ENCODE measurements at places on chromosomes 5 and 9.

- no peak for DNase-seq
These were observed 36.3 kb upstream of the UBTD2 start for GRCh38 chr5:172319708-172320441.

DNA sequence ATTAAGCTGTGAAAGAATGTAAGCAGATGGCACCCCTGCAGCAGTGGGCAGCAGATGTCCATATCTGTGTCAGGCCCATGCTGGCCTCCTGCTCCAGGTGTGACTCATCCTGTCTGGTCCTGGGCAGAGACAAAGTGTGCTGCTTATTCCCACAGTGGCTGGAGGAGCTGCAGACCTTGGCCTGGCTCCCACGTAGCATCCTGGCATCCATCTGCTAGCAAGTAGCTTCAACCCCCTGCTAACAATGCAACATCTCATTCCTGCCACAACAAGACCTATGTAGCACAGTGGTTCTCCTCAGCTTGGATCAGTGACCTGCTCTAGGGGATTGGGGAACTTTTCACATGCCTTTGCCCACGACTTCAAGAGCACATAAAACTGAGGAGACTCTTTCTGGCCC is 126.4 kb upstream of the SLC12A2 start:
- DNase-seq = no peak

GRCh38 chr5:103223031-103223955 is 35.3 kb upstream of the MACIR start:
- DNase-seq = no peak

GRCh38 chr5:97355775-97356174 is 172.7 kb upstream of the RIOK2 start:
- no peak for DNase-seq

GRCh38 chr5:92944337-92944736 is 636.7 kb downstream of the NR2F1-AS1 start:
- DNase-seq = no peak

- DNase-seq = no peak
These were observed 173.7 kb downstream of the BRINP1 start for GRCh38 chr9:119195521-119195920.

DNA sequence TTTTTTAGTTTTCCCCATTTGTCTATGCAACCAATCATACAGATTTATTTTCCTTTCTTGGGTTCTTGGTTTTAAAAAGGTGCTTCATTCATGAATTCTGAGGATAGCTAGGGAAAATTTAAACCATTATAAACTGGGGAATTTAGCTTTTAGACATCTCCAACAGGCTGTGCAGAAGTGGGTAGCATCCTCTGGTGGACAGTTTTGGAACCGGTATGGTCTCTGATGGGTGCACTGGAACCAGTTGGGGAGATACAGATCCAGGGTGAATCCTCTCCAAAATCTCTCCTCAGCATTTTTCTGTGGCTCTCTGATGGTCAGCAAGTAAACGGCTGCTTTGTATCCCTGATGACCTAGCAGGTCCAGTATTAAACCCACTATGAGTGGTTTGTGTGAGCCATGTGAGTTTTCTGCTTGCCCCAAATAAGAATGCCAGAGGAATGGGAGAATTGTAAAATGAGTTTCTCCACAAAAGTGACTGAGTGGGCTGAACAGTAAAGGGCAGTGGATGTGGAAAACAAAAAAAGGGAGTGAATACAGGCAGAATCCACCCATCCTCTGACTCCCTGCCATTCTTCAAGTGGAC is 9.1 kb upstream of the DNAJC25 start:
- peak; percentile 51 for DNase-seq

All from hematopoietic multipotent progenitor cell treated with erythropoietin and hydrocortisone succinate and interleukin-3 and kit ligand, for 6 days (in vitro differentiated cells).